SHP77 (cell line): ENCODE measurements at places on chromosomes 2 and 18.

DNA sequence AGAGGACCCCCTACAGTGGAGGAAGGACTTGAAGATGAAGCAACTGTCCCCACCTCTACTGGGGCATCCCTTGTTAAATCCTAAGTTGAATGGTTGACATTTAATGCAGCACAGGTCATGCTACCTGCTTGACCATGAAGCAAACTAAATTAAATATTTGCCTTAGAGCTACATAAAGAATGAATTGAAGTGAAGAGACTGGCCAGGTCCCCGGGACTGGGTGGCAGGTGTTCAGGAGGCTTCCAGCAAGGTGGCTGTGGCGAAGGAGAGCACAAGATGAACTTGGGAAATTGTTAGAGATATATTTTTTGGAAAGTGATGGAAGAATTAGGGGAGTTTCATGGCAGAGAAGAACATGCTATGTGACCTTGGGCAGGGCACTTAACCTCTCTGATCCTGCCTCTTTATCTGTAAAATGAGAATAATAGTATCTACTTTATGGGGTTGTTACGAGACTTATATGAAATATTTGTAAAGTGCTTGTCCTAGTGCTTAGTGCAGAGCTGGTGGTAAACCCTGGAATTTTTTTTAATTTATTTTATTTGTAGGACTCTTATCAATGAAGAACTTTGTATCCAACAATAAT, 37.3 kb downstream of the EFR3B start:
- no peak for DNase-seq

GRCh38 chr2:168633200-168633599, 169.2 kb upstream of the NOSTRIN start:
- no peak for DNase-seq

DNA sequence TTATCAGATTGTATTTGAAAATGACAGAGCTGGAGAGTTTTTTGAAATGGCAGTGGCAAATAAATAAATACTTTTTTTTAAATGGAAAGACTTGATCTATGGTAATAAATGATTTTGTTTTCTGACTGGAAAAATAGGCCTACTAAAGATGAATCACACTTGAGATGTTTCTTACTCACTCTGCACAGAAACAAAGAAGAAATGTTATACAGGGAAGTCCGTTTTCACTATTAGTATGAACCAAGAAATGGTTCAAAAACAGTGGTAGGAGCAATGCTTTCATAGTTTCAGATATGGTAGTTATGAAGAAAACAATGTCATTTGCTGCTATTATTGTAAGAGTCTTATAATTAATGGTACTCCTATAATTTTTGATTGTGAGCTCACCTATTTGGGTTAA, 30.9 kb downstream of the CD28 start:
- no peak for DNase-seq

- no peak for DNase-seq
Measured at GRCh38 chr2:28074137-28074536, 183.6 kb downstream of the BABAM2 start.

- DNase-seq: no peak
Measured at GRCh38 chr18:79447703-79448367, 52.1 kb downstream of the NFATC1 start.

- DNase-seq: peak; percentile 85
Measured at GRCh38 chr18:46097801-46098615, at the start of gene ATP5F1A. Gene ATP5F1A (minus strand): TSS chr18:46098296. CDS start chr18:46098231, 65 bp downstream.

GRCh38 chr2:135798275-135798705, 38.7 kb downstream of the LCT start:
- no peak for DNase-seq

DNA sequence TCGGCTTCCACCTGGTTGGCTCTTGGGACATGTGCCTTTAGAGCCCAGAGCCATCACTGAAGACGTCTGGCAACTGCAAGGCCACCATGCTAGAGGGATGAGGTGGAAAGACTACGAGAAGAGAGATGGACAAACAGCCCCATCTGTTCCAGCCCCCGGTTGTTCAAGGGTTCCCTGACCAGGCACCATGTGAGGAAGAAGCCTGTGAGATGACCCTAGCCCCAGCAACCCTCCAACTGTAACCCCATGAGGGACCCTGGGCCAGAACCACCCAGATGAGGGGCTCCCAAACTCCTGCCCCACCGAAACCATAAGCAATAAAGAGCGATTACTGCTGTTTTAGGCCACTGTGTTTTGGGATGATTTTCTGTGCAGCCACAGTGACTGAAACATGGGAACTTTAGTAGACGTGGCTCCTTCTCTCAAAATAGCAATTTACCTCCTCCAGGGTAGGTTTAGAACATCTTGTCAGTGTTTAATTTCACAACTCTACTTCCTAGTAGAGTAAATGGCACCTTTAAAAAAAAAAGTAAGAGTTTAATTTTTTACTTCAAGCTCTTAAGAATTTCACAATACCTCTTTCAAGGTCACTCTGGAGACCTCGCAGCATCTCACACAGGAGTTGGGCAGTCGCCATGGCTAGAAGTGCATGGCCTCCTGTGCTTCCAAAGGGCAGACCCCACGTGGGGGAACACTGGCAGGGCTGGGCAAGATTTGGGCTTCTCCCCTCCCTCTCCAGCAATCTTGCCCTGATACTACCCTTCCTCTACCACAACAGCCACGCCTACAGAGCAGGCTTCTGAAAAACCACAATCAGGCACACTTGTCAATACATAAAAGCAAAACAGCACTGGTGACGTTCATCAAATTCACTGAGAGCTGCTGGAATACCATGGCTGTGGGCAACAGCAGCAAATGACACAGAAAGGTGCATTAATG, 48.8 kb downstream of the TMEM163 start:
- DNase-seq: no peak

DNA sequence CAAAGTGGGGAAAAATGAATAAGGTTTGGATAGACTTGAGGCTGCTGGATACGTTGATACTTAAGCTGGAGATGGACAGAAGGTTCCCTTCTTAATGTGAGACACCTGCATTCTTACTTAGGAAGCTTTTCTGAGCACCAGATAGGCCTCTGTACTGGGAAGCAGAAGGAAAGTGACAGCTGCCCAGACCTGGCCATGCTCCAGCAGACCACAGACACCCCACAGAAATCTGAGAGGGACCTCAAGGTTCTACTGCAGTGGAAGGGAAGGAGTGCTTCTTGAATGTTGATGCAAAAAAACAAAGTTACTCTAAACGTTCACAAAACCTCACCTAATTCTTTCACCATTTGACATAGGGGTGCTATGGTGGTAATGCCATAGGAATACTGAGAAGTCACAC, 642.1 kb upstream of the ID2 start:
- no peak for DNase-seq

- DNase-seq: peak; percentile 80
Measured at GRCh38 chr2:158973116-158973956, 4.9 kb downstream of the TANC1 start.

GRCh38 chr2:47295981-47296635, 106.8 kb upstream of the MSH2 start:
- no peak for DNase-seq

- DNase-seq: no peak
Measured at GRCh38 chr18:72999971-73000607, 132.3 kb upstream of the NETO1 start.

DNA sequence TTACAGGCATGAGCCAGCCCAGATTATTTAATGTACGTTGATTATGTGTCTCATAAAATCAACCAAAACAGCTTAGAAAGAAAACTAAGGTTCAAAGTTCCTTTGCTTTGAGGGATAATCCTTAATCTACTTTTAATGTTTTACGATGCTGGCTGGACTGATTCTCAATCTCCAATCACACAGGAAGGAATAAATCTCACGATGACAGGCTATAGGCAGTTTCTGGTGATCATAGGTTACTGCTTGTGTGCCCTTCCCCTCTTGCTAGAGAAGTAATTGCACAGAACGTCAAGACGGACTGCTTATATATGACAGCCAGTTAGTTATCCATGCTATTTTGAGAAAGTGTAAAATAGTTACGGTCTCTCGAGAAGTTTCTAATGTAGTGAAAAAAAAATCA, 43.1 kb downstream of the C2orf74 start:
- DNase-seq: no peak

DNA sequence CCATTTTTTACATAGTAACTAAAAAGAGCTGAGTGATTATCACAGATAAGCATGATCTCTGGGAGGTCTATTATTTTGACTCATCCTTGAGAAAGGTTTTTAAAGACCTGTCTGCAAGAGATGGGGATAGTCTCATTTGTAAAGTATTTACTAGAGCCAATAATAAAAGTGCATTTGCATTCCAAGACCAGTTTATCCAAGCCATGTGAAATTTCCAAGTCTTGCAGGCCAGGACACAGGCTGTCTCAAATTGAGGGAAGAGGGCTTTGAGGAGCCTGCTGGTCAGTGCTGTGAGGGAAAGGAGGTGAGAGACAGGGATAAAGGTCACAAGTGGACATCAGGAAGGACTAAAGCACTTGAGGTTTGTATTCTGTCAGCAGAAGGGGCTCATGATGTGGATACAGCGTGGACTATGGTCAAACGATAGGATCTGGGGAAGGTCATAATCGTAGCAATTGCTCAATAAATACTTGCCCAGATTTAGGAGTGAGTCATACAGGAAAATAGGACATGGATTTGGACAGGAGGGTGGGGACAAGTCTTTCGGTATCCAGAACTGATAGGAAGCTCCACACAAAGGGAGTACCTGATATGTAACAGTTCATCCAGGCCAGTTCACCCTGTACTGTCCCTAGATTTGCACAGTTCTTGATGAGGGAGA, 6.6 kb upstream of the CDH2 start:
- no peak for DNase-seq

- DNase-seq: no peak
Measured at GRCh38 chr18:80202264-80202998, 44.9 kb downstream of the PARD6G start.

DNA sequence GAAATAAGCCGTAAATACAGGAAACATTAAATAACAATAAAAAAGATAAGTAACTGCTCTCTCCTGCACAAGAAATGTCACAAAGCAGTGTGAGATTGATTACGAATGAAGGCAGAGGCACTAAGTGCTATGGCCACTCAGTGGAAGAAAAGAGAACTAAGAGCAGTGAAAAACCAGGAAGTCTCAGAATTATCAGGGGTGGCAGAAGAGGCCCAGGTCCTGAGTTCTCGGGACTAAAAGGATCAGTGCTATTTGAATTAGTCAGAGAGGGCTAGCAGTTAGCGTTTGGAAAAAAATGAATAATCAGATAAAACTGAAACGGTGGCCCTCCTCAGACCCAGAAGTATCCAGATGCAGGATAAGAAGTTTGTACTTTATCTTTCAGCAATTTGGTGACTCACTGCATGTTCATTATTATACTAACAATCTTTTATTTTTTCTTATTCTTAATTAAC, 367.1 kb downstream of the ZEB2 start:
- DNase-seq: no peak

DNA sequence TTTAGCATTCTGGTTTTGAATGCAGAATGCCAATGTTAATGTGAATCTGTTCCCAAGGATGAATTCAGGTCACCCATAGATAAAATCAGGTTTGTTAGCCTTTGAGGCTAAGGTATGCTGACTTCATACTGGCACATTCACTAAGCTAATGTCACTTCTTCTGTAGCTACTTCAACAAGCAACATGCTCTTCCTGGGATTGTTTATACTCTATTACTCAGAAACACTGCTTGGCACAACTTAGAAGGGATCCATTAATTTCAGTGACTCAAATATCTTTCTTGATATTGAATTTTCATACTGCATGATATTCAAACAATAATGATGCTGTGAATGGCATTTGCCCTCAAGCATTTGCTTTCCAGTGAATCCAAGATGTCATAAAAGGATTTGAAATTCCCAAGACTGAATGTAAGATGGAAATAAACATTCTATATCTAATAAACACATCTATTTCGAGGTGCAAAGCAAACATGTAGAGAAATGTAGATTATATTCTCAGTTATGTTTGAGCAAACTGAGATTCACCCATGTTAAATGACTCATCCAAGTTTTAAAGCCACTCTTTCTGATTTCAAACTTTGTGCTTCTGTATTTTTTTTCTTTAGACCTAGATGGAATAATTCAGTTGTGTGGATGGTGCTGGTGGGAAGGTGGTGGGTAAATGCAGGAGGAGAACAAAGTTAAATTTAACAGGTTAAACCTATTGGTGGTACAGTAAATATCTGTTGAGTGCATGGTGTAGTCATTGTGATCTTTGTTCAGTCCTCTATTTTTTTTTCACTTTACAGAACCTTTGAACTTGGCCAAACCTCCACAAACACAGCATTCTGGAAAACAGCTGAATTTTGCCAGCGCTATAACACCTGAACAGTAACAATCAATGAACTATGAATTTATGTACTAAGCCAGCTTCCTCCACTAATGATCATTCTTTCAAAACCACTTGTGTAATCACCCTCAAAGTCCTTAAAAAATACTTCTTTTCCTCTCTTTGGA, 162.1 kb upstream of the XIRP2 start:
- DNase-seq: no peak

DNA sequence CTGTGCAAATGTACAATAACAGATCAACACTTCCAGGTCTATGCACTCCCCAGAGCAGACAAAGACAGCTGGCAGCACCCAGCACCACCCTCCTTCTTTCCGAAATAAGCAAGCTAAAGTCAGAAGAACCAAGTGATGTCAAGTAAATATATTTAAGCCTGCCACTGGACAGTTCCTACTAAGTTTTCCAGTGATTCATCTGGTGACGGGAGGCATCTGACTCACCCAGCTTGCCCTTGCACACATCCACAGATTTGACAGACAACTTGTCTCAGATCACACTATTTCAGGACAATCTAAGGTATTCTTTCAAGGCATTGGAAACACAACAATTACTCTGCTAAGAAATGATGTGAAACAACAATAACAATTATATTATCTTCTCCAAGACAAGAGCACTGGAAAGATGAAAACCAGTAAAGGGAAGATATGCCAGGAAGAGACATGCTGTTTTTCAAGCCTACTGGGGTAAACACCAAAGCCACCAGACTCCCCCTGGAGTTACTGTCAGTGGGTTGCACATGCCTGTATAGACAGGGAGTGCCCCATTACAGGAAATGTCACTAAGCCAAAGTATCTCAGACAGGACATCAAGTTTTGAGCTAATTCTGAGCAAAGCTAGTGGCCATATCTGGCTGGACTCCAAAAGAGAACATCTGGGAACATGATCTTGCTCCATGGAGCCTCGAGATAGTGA, 287.9 kb upstream of the KLHL29 start:
- DNase-seq: no peak

DNA sequence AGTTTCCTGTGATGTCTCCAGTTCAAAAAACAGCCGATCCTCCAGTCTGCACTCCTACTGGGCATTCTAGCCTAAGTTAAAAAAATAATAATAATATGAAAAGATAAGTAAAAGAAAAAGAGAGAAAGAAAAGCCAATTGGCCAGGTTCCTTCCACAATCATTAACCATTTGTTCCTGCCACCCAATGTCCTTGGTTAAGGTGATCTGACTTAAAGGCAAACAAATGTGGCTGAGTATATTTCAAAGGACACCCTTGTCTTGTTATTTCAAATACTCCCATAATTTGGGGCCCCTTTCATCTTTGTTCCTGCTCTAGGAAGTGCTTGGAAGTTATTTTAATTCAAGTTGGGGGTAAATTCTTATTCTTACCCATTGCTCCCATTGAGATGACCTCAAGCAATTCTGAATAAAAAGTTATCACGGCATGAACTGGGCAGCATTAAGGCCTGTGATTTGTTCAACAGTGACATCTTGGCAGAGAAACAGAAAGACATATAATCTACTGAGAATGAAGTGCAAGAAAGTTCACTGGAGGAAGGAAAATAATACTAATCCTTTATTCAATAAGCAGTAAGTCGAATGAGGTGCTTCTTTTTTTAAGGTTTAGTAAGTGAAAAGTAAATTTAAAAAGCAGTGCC, 1054.5 kb upstream of the FANCL start:
- DNase-seq: no peak

- no peak for DNase-seq
Measured at GRCh38 chr2:239212929-239213642, 187.7 kb downstream of the HDAC4 start.

GRCh38 chr2:3144856-3145255, 232.8 kb downstream of the EIPR1 start:
- DNase-seq: no peak
